ENCODE measurements at places on chromosomes 1 and 21.

- no peak for DNase-seq
Observed at GRCh38 chr1:116988908-116989307, 12.7 kb upstream of the CD101 start.

GRCh38 chr1:15229707-15230131 lies 17.3 kb upstream of the FHAD1 start:
- DNase-seq, result no peak

DNA sequence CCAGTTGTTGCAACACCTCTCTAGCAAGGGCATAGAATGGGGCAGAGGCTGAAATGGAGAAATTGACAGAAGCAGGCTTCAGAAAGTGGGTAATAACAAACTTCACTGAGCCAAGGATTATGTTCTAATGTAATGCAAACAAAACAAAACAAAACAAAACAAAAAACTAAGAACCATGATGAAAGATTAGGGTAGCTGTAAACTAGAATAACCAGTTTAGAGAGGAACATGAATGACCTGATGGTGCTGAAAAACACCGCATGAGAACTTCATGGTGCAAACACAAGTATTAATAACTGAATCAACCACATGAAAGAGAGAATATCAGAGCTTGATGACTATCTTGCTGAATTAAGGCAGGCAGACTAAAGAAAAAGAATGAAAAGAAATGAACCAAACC lies 1707.7 kb downstream of the BRINP3 start:
- DNase-seq, result no peak

- no peak for DNase-seq
Observed at GRCh38 chr1:35164893-35165292, 28.1 kb downstream of the SFPQ start.

DNA sequence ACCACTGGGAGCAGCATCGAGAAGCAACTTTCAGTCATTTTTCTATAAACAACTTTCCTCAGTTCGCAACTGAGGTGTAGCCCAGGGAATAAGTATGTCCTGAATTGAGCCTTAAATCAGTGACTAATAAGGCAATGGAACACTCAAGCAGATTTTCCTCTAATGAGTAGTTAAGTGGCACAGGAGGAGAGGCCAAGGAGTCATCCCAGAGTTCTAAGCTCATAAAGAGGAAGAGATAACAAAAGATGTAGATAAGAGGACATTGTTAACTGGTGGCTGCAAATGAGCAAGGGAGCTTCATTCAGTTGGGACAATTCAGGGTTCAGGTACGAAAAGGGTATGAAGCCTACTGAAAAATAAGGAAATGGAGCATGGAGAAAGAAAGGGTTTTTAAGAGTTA lies 64.5 kb downstream of the LRRC40 start:
- DNase-seq, result no peak

DNA sequence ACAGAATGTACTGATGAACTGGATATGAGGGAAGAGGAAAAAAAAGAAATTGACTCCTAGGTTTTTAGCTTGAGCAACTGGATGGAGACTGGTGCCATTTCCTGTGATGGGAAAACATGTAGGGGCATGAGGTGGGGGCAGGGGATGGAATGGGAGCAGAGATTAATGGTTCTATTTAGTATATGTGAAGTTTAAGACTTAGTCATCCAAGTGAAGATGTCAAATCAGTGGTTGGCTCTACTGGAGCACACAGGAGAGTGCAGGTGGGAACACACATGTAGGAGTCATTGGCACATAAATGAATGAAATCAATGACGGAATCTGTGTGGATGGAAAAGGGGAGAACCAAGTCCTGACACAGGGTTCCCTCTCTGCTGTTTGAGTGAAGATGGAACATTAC lies 224.4 kb upstream of the COA6 start:
- no peak for DNase-seq

- DNase-seq, result no peak
Observed at GRCh38 chr1:170460414-170461155, 71.4 kb upstream of the GORAB start.

- no peak for DNase-seq
Observed at GRCh38 chr1:7369866-7370265, 401.2 kb upstream of the VAMP3 start.

GRCh38 chr1:15916916-15917315 lies 59.0 kb downstream of the ZBTB17 start:
- no peak for DNase-seq

GRCh38 chr1:33576821-33577599 lies 104.6 kb downstream of the ZSCAN20 start:
- no peak for DNase-seq

- no peak for DNase-seq
Observed at GRCh38 chr1:111154021-111154999, 14.3 kb downstream of the CEPT1 start.

GRCh38 chr1:17636612-17637011 lies 97.1 kb downstream of the ARHGEF10L start:
- DNase-seq, result no peak

DNA sequence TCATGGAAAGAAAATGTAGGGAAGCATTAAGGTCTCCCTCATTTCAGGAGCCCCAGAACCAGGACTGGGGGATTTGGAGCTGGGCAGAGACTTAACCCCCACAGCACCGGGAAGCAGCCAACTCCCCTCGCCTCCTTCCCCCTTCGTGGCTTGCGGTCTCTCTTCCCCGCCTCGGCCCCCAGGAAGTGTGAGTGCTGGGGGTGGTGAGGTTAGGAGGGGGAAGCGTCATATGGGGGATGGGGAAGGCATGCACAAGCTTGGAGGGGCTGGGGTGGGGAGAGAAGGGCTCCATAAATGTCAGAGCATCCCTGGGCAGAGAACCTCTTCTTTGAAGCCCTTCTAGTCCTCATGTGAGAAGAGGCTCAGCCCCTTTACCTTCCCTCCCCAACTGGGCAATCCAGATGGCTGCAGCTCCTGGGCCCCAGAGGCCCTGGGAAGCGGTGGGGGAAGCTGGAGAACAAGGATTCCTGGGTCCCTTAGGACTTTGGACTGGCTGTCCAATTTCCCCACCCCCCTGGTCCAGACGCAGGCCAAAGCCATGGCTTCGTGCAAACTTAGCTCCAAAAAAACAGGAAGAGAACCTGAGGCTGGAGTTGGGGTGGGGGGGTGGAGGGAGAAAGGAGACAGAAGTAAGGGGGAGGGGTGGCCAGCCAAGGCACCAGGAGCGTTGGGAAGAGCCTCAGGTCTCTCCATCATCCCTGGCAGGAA lies 7.8 kb downstream of the ZBTB7B start:
- DNase-seq, result no peak

- no peak for DNase-seq
Observed at GRCh38 chr1:63662056-63662836, 69.0 kb downstream of the PGM1 start.

GRCh38 chr1:171793636-171794035 lies 12.2 kb downstream of the METTL13 start:
- no peak for DNase-seq

GRCh38 chr21:36100971-36101641 lies 31.3 kb downstream of the CBR1 start:
- DNase-seq, result no peak

DNA sequence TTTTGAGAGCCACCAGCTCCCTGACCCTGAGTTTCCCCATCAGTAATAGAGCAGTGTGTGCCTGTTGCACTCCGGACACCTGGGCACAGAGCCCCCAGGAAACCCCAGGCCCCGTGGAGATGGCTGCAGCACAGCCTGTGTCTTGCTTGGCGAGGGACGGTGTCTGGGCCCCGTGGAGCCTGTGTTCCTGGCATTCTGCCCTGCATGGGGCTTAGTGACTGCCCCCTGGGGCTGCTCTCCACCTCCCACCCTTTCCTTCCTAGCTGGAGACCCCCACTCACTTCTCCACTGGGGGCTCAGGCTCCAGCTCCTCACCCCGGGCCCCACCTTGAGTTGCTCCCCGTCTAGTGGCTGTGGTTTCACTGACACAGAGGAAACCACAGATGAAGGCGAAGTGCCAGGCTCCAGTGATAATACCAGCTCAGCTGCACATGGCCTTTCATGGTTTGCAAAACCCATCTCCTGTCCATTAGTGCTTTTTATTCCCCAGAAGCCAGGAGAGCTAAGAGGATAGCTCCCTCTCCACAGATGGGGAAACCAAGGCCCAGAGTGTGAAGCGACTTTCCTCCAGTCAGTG lies 39.4 kb downstream of the DMRTB1 start:
- DNase-seq, result no peak

GRCh38 chr1:11335417-11336056 lies 62.5 kb downstream of the UBIAD1 start:
- DNase-seq, result no peak

DNA sequence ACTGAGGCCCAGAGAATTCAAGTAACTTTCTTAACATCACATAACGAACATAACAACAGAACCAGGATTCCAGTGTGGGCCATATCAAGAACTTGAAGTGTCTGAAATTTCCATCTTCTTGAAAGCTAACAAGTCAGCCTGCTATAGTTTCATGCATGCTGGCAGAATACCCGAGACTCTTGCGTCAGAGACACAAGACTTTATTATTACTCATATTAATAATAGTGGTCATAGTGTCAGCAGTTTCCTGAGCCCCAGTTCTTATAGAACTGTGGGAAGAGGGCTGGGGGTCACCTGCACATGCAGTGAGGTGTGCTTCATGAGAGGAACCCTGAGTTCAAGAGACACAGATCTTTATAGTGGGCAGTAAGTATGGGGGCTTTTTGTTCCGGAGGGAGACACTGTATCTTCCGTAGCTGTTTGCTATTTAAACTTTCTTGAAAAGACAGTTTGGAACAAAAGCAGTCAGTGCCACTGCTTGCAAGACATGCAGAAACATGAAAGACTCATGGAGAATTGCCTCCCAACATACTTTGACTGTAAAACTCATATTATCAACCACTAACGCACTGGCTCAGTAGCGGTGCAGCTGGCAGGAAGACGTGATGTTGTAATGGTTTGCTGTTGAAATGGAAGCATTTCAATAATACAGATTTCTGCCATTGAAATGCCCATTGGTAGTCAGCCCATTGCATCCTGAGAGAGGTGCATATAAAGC lies 339.2 kb downstream of the ADGRL2 start:
- DNase-seq, result no peak

DNA sequence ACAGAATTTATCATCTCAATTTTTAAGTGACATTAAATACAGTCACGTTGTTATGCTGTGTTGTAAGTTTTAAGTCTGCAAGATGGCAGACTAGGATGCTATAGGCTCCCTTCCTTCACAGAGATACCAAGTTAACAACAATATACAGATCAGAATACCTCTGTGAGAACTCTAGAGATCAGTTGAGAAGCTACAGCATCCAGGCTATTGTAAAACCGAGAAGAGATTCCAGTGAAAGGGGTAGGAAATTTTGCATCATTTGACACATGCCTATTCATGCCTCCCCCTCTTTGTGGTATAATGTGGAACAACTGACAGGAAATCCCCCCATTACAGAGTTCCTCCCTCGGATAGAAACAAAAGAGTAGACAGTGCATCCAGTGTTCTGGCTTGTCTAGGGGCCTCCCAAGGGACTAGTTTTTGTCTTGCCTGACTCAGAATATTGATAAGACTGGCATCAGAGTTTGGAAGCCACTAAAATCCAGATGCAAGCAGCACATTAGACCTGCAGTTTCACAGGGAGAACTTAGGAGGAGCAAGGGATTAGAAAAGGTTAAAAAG lies 80.6 kb downstream of the LBR start:
- DNase-seq, result no peak

DNA sequence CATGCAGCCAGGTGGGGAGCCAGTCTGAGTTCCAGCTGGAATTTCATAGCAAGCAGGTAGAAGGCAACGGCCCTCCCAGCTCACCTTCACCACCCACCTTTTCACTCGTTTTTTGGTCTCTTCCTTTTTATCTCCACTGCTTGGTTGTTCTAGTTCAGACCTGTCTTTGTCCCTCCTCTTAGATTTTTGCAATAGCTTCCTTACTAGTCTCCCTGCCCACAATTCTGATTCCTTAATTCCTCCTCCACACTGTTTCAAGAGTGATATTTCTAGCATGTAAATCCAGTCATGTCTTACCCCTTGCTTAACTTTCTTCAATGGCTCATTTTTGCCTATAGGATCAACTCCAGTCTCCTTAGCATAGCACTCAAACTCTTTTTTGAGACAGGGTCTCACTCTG lies 119.6 kb downstream of the TMEM53 start:
- DNase-seq, result no peak
